ENCODE measurements at places on chromosomes 1 and 21.

DNA sequence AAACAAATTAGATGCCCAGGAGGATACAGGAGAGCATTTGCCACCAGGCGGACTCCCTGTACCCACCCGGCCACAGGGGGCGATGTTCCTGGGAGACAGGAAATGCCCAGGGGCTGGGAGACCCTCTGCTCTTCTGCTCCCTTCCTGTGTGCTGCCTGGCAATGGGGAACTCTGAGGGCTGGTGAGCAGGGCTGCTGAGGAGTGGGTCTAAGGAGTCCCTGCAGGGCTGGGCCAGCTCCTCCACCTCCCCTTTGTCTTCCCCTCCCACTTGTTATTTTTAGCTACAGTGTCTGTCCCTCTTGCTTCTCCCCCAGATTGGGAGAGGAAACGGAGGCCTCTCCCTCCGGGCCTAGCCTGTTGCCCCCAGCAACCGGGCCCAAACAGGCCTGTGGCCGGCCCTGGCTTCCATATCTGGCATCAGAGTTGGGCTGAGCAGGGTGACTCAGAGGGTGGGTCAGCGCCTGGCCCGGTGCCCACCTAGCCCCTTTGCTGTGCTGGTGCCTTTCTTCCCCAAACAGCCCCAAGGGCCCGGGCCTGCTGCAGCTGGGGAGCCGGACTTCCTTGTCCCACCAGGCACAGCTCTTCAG lies 11.6 kb downstream of the LMNA start:
- peak; percentile 55 for DNase-seq

GRCh38 chr1:226972931-226973330 lies 32.8 kb downstream of the COQ8A start:
- DNase-seq = no peak

- DNase-seq = no peak
These were observed 2.2 kb downstream of the SLC19A2 start for GRCh38 chr1:169483500-169483966.

- no peak for DNase-seq
These were observed 6.2 kb downstream of the FAM131C start for GRCh38 chr1:16067127-16067768.

GRCh38 chr21:27796106-27796505 lies 829.2 kb upstream of the ADAMTS5 start:
- DNase-seq = no peak

GRCh38 chr1:39087435-39087834 lies 61.3 kb downstream of the NDUFS5 start:
- DNase-seq = no peak

GRCh38 chr21:42232176-42232825 lies 13.4 kb downstream of the ABCG1 start:
- no peak for DNase-seq

DNA sequence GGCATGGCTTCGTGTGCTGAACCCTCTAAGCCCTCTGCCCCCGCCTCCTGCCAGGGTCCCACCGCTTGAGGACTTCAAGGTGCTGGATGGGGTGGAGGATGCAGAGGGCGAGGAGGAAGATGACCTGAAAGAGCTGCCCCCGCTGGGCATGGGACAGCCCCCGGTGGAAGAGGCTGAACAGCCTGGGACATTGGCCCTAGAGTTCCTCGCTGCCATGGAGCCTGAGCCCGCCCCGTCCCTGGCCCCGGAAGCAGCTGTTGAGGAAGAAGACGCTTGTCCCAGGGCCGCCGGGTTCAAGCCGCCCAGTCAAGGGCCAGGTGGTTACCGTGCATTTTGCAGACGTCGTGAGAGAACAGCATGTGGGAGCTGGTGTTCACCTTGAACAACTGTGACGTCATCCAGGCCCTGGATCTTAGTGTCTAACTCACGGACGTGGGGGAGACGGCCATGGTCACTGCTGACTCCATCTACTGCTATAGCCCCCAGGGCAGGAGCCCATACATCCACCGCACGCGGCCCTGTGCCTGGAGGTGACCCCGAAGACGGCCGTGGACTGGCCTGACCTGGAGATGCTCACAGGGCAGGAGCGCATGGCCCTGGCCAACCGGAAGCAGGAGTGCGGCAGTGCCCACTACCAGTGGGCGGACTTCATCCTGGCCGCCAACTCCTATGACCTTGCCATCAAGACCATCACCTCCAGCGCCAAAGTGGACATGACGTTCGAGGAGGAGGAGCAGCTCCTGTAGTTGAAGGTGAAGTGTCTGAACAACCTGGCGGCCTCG lies 90.1 kb downstream of the PPP1R12B start:
- no peak for DNase-seq

GRCh38 chr1:93087532-93087931 lies 8.4 kb downstream of the MTF2 start:
- no peak for DNase-seq

- no peak for DNase-seq
These were observed 45.7 kb downstream of the S1PR1 start for GRCh38 chr1:101282314-101283038.

- DNase-seq = no peak
These were observed 158.3 kb downstream of the COL24A1 start for GRCh38 chr1:85998105-85998855.

- no peak for DNase-seq
These were observed 17.4 kb upstream of the LCE3A start for GRCh38 chr1:152640351-152640750.

DNA sequence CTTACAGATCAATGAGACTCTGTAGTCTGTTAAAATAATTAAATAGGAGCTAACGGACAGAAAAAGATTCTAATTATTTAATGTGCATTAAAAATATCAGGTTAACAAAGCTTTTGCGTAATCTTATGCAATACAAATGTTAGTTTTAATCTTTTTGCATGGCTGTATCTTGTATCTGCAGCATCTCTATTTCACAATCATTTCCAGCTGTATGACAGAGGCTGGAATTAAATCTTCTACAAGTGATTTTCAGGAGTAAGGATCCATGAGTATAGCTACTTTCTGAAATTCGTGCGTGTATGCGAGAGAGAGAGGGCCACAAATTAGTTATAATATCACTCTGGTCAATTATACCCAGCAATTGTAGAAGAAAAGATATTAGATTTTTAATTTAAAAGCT lies 1446.8 kb downstream of the NCAM2 start:
- DNase-seq = no peak

DNA sequence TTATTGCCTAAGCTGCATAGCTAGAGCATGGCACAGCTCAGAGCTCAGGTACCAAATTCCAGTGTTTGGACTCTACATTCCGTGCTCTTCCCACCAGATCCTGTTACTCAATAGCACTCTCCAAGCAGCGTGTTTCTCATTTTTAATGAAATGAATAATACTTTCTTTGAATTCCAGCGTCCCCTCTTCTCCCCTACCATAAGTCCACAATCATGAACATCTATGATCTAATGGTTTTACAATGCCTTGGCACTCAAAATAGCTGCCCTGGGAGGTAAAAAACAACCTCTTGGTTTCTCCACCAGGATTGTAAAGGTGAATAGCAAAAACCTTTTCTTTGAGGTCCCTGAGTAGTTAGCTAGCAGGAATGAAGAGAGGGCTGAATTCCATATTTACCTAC lies 480.0 kb upstream of the PKN2 start:
- DNase-seq = no peak

DNA sequence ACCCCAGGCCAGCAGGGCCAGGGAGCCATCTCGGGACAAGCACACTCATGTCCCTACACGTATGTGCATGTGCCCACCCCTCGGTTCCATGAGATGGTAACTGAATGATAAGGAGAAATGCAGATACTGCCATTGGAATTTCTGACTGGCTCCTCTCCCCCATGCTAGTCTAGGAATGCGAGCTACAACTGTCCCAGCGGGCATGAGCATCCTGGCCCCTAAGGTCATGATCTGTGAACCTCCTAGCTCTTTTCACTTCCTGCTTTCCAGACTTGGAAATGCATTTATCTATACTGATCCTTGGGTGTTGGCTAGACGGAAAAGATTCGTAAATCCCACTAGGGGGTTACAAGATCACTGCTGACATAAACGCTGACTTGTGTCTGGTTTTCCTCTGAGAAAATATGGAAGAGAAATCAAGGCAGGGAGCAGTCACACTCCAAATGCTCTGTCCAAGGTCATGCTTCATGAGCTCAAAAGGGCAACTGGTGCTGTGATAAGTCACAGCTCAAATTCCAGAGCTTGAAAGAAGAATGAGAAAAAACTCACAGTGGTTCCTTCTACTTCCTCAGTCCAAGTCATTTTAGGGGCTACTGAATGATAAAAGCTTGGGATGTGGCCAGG lies 49.8 kb downstream of the SLC45A1 start:
- no peak for DNase-seq

DNA sequence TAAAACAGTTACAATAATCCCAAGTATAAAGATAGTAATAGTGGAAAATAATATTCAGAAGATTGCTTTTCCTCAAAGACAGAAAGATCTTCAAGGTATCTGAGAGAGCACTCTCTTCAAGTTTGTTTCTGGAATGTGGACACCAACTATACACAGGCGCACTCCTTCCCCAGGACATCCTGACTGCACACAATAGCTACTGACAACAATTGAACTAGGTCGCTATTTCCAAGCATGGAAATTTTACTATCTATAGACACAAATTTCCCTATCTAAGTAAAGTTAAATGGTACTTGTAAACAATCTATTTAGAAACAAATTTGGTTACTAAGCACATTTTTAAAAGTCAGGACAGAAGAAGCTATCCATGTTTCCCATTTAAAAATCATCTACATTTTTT lies 19.1 kb downstream of the ARHGAP29 start:
- no peak for DNase-seq

All from nephron progenitor cell (in vitro differentiated cells).